ENCODE measurements at places on chromosomes 16 and 17.

DNA sequence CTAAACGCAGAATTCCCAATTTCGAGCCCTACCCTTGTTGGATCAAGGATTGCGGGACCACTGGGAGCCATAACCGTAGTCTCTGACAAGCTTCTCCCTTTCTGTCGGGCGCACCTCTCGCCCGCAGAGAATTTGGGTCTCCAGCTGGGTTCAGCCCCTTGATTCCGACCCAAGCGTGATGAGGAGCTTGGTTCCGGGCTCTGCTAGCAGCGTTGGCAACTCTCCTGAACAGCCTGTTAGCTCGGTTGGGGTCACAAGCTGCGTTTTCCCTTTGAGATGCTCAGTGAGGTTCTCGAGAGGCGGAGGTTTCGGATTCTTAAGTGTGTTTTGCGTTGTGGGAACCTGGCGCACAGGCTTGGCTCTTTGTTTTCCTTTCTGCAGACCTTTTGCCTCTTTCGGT is 655 bp downstream of the ATXN1L start:
- DNase-seq: no peak

GRCh38 chr17:8447799-8448198 is 12.1 kb downstream of the NDEL1 start:
- DNase-seq: no peak

GRCh38 chr16:86229866-86230656 is 280.3 kb upstream of the FOXF1 start:
- DNase-seq: no peak

- DNase-seq: no peak
Observed at GRCh38 chr16:17629936-17630335, 159.2 kb upstream of the XYLT1 start.

GRCh38 chr16:76565542-76565941 is 288.3 kb downstream of the CNTNAP4 start:
- no peak for DNase-seq

- DNase-seq: no peak
Observed at GRCh38 chr17:27520491-27521185, 64.4 kb downstream of the KSR1 start.

- DNase-seq: no peak
Observed at GRCh38 chr16:23072769-23073549, 76.3 kb downstream of the USP31 start.

GRCh38 chr17:50260501-50260911 is 13.8 kb upstream of the TMEM92 start:
- no peak for DNase-seq

GRCh38 chr16:5216441-5217080 is 119.0 kb upstream of the EEF2KMT start:
- DNase-seq: peak; percentile 42

- DNase-seq: no peak
Observed at GRCh38 chr17:51992864-51993416, 165.6 kb downstream of the CA10 start.
